ENCODE measurements at places on chromosomes 6 and 20. TPM values are rescaled to one million over a fixed set of nuclear protein-coding genes. Genes with fewer than 3 reads are reported as not detected.

DNA sequence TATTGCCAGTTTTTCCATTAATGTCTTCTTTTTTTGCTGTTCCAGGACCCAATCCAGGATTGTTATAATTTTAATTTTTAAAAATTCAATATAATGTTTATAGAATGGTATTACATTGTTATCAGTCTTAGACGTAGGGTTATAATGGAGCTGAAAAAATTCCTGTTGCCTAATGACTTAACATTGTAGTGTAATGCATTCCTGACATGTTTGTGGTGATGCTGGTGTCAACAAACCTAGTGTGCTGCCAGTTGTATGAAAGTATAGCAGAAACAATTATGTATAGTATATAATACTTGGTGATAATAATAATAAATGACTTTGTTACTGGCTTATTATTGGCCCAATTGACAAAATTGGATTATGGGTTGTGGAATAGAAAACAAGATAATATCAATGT lies 30.4 kb downstream of the KIZ start:
- ATAC-seq = no peak

- ATAC-seq = no peak
These were observed 5.4 kb upstream of the GINM1 start for GRCh38 chr6:149560736-149561135.

DNA sequence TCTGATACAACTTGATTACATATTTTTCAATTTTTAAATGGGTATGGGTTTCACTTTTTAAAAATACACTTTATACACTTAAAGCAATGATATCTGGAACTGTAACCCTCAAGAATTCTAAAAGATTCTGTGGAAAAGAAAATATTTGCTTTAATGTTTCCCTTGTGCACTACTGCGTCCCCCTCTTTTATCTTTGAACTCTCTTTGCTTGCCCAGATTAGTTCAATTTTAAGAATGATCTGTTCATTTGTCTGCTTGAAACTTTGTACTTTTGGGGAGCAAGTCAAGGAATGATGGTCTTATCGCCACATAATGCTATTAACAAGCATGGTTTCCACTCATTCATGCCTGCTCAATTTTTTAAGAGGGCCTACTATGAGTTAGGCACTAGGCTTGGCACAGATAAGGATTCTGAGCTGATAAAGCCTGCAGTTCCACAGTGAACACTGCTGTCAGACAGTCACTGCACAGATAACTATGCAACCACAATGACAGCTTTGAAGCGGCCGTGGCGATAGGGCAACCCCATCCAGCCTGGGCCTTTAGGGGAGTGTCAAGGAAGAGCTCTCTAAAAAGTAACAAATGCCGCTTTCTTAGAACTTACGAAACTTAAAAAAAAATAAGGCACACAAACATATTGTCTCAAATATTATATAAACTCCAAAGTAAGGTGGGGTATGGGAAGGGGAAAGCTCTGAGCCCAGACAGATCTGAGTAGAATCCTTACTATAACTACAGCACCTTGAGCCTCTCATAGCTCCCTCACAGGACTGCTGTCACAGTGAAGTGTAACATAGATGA lies 29.7 kb downstream of the FYN start:
- ATAC-seq = no peak

Gene BPIFA1
- total RNA-seq = not detected

DNA sequence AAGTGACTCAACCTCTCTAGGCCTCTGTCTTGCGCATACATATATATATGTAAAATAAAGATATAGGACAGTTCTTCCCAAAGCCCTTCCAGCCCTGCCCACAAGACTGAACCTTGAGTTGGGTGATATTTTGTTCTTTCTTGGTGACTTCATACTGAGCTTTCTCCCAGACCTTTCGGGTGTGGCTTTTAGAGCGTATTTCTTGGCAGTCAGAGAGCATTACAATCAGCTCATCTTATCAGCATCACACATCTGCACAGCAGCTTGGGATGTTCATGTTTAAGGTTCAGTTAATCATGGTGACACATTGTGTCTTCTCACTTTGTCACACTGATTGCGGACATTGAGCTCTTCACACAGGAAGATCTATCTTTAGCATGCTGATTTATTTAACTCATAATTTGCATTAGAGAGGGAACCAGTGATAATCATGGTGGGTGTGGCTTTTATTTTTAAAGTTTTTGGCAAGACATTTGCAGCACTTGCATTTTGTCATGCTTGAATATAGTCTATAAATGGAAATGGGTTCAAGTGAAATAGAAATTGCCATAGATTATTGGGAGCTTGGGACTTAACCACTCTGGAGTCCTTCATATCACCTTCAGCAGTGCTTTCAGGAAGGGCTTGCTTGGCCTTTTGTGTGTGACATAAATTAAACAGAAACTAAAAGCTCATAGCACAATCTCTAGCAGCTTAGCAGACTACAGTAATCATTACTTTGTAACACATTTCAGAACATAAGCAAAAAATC lies 8.3 kb downstream of the KIF3B start:
- no peak for ATAC-seq

DNA sequence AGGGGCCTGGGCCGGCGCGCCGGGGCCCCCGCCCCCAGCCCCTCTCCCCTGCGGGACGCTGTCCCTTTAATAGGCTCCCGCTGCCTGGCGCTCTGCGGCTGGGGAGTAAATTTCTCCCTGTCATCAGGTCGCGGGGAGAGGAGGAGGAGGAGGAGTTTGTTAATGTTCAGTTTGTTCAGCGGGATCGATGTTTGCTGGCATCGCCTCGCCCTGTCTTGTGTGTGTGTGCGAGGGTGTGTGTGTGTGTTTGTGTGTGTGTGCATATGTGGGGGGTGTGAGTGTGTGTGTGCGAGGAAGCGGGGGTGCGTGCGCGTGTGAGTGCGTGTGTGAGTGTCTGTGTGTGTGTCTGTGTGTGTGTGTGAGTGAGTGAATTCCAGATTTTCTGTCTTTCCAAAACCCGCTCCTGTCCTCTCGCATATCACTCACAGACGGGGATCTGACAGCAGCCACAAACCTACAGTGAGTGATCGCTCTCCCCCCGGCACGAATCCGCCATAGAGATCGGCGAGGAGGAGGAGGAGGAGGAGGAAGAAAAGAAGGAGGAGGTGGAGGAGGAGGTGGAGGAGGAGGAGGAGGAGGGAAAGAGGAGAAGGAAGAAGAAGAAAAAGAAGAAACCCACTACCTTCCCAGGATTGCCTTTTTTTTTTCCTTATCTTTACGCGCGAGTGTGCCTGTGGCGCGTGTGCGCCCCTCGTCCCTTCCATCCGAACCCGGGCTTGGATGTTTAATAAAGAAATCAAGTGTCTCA lies at the start of gene TSHZ2:
Gene TSHZ2, plus strand, starts transcription at position 169 of the 748 bp plus-strand sequence. CDS start 936 bp downstream, outside the sequence.
- peak; percentile 37 for ATAC-seq

DNA sequence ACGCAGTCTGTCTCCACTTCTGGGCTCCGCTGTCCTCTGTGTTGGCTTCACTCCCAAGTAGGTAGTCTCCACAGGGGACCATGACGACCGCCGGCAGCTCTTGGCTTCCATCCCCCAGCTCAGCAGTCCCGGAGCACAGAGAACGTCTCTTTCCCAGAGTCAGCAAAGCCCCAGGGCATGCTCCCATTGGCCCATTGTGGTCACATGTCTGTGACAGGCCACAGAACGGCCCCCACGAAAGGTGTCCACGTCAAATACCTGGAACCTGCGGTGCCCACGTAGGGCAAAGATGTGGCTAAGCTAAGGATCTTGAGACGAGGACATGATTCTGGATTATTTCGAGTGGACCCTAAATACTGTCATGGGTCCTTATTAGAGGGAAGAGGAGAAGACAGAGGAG lies 438.4 kb upstream of the SULF2 start:
- ATAC-seq = no peak
